LHCN-M2 (cell line): ENCODE measurements at places on chromosomes 3 and 15. TPM values are rescaled to one million over a fixed set of nuclear protein-coding genes. Genes with fewer than 3 reads are reported as not detected.
A peak's percentile ranks its signal among the peaks of the same experiment; 100 is the strongest.

DNA sequence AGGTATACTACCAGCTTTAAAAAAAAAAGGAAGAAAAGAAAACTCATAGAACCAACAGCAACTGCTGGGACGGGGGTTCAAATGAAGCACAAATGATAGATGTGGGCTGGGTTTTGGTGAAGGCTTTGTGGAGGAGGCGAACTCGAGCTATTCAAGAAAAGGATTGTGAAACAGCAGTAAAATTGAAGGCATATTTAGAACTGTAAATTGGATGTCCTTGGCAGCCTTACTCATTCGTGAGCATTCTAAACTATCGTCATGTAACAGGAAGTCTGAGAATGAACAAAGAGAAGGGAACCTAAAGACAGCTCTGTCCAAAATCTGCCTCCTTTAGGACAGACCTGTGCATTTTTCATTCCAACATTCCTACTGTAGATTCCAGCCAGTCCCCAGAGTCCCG, 97.8 kb downstream of the LARS2 start:
- DNase-seq, result no peak

- DNase-seq, result no peak
Observed at GRCh38 chr3:89184151-89184995, 77.0 kb downstream of the EPHA3 start.

DNA sequence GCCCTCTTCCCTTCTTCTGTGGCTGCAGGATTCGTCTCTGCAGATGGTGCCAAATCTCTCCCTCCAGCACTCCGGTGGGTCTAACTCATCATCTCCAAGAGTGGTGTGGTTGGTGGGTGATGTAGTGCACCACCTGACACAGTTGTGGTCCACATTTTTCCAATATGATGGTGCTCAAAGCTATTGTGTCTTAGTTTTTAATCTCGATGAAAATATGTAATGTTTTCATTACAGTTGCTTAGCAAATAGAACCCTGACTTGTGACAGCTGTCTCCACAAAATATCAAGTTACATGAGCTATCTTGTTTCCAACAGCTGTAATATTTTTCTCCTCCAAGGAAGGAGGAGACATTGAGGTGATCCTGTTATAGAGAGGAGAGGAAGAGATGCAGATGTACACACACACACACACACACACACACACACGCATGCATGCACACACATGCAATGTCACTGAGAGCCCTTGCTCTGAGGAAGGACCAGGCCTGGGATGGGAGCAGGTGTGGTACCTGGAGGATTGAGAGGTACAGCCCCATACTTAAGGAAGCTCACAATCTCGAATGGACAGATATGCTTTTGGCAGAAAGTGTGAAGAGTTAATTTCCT, 15.7 kb upstream of the ESYT3 start:
- DNase-seq, result peak; percentile 98

DNA sequence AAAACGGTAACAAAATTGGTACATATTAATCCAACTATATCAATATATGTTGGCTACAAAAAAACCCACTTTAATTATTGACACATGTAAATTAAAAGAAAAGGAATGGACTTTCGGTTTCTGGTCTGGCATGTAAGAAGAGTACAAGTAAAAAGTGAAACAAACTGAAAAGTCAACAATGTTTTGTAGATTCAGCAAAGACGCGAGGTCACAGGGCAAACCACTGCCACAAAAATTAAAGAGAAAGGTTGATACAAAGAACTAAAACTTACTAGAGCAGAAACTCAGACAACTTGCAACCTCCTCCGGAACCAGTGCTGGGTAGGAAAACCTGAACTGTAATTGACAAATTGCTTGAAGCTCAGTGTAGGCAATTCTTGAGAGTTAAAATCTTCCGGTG, 110.6 kb upstream of the ARPP21 start:
- peak; percentile 18 for DNase-seq

- DNase-seq, result no peak
Observed at GRCh38 chr15:75727031-75727531, 14.4 kb upstream of the CSPG4 start.

DNA sequence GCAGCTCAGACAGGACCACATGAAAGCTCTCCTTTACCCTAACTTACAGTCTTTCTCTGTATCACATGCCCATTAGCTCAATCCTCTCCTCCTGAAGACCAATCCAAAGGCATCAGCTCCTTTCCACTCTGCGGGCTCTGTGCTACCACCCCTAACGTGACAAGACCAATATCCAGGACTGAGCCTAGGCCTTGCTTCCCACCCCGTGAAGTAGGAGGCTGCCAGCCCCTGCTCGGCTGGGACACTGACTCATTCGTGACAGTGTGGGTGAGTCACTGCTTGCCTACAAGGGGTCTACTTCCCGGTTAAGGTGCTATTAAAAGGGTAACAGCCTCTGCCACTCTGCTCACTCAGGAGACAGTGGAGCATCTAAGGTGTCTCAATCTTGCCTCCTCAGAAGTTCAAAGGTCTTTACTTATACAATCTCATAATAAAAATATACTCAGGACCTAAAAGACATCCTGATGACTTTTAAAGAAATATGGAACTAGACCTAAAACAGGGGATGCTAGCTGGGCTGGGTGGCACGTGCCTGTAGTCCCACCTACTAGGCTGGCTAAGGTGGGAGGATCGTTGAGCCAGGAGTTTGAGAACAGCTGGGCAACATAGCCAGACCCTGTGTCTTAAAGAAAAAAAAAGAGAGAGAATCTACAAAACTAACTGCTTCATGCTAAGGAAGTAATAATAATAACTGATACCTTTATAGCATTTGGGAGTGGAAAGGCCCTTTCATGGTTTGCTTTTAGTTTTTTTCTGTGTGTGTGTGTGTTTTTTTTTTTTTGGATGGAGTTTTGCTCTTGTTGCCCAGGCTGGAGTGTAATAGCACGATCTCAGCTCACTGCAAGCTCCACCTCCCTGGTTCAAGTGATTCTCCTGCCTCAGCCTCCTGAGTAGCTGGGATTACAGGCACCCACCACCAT, 55.0 kb downstream of the TMEM44 start:
- DNase-seq, result peak; percentile 90

DNA sequence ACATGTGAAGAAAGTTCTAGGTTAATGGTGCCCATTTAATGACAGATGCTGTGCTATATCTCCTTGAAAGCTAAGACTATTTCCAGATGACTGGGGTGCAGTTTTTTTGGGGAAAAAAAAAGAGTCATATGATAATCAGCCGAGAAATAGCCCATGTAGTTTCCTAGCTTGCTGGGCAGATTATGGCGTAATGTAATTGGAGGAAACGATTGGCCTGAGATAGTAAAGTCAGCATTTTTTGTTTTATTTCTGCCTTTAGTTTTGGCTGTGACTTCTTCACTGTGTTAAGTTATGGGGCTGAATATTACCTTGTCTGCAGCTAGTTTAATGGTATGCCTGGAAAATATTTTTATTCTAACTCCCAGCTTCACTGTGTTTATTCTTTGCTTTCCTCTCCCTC, 24.0 kb downstream of the PDHB start:
- no peak for DNase-seq

DNA sequence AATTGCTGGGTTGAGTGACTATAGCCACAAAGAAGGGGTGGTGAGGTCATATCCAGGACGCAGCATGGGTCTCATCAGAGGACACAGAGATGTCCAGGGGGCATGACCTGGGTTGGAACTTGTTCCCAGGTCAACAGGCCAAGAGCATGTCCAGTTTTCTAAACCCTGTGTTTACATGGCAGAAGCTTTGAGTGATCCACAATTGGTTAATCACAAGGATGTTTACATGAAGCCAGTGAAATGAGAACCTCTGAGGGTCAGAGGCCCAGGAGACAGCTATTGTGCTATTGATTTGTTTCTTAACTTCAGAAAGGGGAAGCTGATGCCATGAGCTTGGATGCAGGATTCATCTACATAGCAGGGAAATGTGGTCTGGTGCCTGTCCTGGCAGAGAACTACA, 42.2 kb upstream of the TOPBP1 start:
- DNase-seq, result no peak

DNA sequence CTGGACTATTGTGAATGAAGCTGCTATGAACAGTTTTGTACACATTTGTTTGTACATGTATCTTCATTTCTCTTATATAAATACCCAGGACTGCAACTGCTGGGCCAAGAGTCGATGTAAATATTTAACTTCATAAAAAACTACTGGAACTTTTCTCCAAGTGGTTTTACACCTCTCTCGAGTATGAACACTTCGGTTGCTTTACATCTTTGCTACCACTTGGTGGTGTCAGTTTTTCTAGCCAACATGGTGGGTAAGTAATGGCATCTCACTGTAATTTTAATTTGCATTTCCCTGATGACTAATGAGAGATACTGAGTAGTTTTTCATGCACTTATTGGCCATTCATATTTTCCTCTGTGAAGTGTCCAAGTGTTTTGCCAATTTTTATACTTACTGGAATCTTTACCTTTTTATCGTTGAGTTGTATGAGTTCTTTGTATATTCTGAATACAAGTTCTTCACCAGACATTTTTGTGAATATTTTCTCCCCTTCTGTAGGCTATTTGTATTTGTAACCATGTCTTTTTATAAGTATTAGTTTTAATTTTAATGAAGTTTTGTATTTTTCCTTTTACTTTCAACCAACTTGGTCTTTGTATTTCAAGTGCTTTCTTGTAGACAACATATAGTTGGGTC, 44.4 kb downstream of the PCOLCE2 start:
- peak; percentile 39 for DNase-seq

DNA sequence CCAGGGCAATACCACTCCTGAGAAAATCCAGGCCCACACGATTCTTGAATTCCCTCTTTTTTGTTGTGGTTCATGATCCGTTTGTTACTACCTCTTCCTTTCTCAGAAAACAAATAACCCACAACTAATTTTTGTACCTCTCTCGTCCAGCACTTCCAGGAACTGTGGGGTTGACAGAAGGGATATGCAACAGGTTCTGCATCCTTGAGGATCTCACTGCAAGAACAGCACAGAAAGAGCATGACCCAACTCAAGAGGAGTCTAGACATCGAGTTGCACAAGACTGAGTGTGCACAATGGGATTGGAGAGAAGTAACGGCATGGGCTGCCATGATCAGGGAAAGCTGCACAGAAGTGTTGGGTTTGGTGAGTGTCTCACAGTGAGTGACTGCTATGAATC, 533.3 kb downstream of the SOX2 start:
- DNase-seq, result no peak

GRCh38 chr15:39453620-39454019, 127.3 kb upstream of the THBS1 start:
- no peak for DNase-seq

RPL4 gene
- 4,112 and 6,708 TPM in 2 replicates for total RNA-seq

CEMIP gene
- total RNA-seq, result 1.5 and 4.5 TPM in 2 replicates

HYAL1 gene
- total RNA-seq, result 0.23 and 0.32 TPM in 2 replicates
